ENCODE measurements at places on chromosomes 6 and 20.
A peak's percentile ranks its signal among the peaks of the same experiment; 100 is the strongest.

DNA sequence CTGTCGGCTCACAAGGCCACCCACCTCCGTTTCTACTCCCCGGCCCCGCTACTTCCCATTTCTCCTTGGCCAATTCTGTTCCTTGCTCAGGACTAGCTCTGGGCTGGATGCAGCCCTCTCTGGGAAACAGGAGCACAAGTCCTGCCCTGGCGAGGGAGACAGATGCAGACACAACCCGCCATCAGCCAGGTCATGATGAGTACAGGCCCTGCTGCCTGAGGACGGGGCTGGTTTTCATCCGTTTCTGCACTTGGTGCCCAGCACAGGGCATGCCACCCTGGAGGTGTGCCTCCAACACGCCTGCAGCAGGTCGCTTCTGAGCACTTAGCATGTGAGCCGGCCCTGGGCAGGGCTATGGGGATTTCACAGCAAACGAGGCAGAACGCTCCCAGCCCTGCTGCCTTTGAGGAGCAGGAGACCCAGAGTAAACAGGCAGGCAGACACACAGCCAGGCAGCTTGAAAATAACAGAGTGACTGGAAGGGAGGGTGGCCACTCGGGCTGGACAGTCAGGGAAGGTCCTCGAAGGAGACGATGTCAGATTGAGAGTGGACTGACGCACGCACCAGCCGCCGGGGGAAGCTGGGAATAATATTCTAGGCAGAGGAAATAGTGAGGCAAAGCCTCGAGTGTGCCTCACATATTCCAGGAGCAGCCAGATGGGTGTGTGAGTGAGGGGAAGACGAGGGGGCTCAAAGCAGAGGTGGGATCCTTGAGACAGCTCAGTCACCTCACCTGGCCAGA lies 21.2 kb upstream of the VSTM2L start:
- no peak for DNase-seq

DNA sequence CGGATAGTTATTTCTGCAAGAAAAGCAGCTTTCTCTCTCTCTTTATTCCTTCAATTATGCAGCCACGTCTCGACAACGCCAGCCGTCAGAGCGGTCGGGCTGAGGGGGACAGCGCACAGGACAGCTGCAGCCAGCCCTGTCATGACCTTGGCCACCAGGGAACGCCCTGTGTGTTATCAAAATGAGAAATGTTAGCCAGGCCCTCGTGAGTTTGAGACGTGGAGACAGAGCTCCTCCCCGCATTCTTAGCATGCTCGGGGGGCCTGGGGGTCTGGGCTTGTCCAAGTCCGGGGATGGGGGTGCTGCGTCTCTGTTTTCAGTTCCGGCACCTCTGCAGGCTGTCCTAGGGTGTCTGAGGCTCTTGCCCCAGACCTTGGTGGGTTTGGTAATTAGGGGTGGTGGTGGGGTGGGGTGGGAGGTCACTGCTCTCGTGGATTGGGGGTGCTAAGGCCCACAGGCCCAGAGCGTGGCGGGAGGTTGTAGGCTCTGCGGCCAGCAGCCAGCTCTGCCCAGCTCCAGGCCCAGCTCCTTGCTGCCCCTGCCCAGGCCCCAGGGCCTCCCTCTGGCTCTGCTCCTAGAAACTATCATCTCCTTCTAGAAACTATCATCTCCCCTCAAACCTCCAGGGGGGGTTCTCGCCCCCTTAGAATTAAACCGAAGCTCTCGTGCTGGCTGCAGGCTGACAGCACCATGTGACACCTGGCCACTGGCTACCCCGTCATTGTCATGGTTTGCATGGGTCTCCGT lies 54.3 kb upstream of the GATA5 start:
- DNase-seq = no peak

DNA sequence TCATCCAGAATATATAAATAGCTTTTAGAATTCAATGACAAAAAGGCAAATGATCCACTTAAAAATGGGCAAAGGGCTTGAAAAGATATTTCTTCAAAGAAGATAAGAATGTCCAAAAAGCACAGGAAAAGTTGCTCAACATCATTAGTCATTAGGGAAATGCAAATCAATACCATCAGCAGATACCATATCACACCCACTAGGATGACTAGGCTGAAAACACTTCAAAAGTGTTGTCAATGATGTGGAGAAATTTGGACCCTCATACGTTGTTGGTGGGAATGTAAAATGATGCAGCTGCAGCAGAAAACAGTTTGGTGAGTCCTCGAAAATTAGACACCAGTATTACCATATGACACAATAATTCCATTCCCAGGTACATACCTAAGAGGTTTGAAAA lies 303.6 kb upstream of the SLC35B3 start:
- DNase-seq = no peak

DNA sequence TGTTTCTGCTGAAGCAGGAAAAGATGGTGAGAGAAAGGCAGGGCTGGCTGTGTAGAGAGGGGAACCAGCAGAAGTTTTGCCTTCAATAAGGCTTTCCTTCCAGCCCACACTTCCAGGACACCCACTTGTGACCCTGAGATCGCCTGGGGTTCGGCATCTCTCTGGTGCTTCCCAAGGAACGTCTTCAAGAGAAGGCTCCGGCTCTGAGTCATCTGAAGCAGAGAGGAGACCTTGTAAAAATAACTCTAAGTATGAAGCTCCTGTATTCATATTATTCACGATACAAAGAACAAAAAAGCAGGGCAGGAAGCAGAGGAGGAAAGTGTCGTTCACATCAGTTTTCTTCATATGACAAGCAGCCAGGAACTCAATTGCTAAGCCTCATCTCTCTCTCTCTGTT lies 95.4 kb upstream of the MRPS10 start:
- no peak for DNase-seq

DNA sequence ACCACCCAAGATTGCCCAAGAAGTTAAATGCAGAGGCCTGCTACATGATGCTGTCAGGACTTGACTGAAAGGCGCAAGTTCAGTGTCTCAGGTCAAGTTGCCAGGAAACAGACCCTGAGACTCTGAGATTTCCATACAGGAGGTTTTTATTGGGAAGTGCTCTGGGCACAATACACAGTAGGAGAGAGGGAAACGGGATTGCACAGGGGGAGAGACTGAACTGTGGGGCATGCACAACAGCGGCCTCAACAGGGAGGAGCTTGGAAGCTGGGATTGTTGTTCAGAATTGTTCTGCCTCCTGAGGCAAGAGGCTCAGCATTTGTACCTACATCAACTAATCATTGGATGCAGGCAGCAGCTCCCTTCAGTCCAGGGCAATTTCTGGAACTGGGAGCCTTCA lies 6.7 kb downstream of the STX11 start:
- DNase-seq = no peak

GRCh38 chr6:22147921-22148776 lies 148.7 kb downstream of the PRL start:
- DNase-seq = no peak

DNA sequence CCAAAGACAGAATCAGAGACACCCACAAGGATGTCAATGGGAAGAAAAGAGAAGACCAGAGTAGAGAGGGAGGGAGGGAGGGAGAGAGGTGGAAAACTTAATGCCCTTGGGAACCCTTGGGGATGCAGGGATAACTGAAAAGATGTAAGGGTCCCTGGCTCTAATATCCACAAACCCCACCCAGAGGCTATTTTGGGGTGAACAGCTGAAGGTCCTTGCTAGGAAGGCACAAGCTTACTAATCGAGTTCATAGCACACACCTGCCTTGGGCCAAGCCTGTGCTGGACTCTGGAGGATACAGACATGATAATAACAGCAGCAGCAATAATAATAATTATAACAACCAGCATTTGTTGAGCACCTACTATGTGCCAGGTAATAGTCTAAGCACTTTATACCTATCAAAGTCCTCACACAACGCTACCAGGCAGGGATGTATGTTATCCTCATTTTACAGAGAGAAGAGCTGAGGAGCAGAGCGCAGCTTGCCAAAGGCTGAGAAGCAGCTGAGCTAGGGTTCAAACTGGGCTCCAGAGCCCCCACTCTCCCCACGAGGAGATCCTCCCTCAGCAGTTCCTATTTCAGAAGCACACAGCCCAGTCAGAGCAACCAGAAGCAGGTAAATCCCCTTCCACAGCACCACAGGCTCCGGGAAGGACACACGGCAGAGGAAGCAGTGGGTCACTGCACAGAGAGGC lies 174.2 kb downstream of the ANKRD60 start:
- no peak for DNase-seq

DNA sequence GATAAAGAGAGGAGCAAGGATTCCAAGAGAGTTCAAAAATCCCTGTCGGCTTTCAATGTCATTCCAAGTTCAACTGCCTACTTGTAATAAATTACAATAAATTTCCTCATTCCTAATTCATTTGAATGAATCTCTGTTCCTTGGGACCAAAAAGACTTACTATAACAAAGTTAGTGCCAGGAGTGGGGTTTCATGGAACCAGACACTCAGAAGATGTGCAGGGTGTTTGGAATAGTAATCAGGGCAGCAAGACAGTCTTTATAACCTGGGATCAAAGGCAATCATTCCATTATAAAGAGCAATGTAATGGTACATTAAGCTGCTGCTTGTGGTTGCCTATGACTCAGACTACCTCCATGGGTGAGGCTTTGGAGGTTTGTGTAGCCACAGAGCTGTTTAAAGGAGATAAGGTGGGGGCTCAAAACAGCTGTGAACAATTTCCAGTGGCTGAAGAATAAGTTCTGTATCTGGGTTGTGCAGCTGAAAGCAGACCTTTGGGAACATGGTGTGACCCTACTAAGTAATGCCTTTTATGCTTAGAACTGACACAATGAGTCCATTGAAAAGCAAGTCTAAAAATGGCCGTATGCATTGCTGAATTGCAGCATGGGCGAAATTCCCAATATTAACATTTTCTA lies 159.9 kb downstream of the LINC00237 start:
- DNase-seq = no peak

DNA sequence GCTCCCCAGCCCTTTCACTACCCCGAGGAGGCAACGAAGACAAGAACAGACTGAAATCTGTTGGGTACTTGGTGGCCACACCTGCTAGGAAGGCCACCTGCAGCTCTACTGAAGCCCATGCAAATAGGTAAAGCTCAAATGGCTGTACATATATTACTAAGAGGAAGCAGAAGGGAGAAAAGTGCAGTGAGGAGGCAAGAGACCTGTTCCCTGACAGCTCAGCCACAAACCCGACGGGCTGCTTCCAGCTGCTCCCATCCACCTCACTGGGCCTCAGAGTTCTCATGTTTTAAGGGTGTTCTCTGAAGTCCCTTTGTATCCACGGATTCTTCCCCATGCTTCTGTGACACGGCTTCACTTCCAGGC lies 24.6 kb downstream of the TRAM2 start:
- no peak for DNase-seq

- peak; percentile 94 for DNase-seq
Measured at GRCh38 chr6:15248451-15249370, 2.8 kb downstream of the JARID2 start.

DNA sequence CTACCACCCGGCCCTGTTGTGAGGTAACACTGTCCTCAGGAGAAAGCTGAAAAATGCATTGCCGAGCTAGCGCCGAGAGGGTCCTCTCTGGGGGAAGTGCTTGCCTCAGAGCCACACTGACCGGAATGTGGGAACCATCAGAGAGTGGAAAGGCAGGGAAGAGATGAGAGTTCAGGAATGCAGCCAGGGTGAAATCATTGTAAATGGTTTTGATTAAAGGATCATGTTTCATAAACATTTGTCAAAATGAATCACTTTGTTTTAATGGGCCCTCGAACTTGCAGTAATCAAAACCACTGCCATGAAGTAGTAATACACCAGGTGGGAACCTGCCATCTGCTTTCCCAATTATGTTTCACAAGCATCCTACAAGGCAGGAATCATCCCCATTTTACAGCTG lies 16.9 kb upstream of the IL17F start:
- no peak for DNase-seq

DNA sequence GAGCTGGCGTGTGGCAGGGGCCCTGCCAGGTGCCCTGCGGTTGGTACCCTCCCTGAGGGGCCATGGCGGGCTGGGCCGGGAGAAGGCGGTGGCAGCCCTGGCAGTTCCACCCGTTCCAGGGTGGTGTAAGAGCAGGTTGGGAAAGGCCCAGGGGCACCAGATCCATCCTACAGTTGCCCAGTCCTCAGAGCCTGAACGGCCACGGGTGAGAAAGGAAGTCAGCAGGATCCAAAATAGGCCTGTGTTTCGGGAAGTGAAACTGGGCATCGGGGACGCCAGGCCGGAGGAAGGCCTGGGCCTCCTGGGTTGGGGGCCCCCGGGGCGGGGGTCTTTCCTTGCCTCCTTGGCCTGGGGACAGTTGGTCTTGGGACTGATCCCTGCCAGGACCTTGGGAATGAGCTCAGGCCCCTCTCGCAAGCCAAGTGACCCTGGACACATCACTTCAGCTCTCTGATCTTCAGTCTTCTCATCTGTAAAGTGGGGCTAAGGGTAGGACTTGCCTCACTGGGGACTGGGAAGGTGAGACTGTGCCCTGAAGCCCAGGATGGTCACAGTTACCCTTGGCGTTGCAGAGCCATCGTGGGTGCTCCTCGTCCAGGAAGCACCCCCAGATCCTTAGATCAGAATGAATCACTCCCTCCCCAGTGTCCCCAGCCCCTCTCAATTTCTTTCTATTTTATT lies 18.1 kb upstream of the NOL4L start:
- DNase-seq = no peak

DNA sequence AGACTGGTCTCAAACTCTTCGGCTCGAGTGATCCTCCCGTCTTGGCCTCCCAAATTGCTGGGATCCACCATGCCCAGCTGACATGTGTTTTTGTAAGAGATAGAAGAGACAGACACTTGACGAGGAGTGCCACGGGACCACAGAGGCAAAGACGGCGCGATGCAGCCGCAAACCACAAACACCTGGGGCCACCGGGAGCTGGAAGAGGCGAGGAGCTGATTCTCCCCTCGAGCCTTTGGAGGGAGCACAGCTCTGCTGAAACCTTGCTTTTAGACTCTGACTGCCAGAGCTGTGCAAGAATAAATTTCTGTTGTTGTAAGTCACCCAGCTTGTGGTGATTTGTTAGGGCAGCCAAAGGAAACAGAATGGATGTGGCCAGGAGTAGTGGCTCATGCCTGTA lies 46.9 kb downstream of the TFAP2C start:
- DNase-seq = no peak

DNA sequence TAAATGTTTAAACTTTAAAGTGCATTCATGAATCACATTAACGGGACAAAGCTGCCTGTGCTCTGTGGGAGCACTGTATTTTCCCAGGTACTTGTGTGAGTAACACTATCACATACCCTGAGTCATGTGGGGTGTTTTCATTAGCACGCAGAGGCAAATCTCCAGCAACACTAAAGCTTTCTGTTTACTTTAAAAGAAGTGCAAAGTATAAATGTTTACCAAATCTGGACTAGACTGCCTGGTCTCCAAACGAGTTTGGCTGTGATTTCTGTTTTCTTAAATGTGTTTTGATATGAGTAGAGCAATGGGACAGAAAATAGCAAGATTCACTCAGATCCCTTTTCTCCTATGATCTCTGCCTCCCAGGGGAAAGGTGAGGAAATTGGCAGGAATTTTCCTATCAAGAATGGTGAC lies 28.8 kb upstream of the RIPPLY2 start:
- no peak for DNase-seq

- DNase-seq = no peak
Measured at GRCh38 chr20:47576516-47577033, 74.9 kb downstream of the NCOA3 start.

- DNase-seq = no peak
Measured at GRCh38 chr20:60139663-60140446, 181.6 kb downstream of the CDH26 start.

GRCh38 chr6:27505209-27506027 lies 32.5 kb upstream of the ZNF184 start:
- peak; percentile 51 for DNase-seq

- DNase-seq = no peak
Measured at GRCh38 chr20:9215539-9215938, 146.7 kb downstream of the PLCB4 start.
